ENCODE measurements at places on chromosomes 11 and 22.

GRCh38 chr11:44863231-44863630, 87.5 kb downstream of the TP53I11 start:
- DNase-seq = no peak

- DNase-seq = no peak
These were observed 13.2 kb downstream of the PICK1 start for GRCh38 chr22:38070250-38070921.

DNA sequence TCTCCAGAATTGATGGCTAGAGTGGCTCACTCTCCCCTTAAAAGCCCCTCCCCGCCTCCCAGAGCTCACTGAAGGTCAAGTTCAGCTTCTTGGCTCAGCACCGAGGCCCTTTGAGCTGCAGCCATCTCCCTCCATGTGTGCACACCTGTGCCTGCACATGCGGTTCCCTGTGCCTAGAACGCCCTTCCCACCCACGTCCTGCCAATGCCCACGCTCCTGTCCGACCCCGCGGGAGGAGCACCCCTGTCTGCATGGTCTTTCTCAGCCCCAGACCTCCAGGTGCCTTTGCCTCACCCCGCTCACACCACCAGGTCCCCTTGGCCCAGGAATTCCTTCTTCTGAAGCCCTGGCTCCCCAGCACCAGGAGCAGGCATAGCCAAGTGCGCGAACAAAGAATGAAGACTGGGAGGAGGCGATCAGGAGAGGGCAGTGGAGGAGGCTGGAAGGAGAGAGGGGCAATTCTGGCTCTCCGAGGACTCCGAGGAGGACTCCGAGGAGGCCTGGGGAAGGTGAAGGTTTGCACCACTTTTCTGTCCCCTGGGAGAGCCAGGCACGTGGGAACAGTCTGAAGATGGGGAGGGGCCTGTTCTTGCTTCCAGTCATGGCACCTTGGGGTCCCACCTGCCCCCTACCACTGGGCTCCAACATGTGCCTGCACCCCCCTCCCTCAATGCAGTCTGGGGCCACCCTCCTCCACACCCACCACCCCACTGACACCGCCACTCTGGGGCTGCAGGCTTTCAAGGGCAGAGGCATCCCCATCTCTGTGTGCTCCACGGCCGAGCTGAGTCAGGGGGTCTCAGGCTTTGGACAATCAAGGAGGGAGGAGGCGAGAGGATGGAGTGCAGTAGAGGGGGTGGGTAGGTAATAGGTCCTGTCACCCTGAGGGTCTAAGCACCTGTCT, 17.7 kb downstream of the IGF2 start:
- no peak for DNase-seq

GRCh38 chr22:38191731-38192474, 9.9 kb upstream of the MAFF start:
- no peak for DNase-seq

- DNase-seq = no peak
These were observed 1.4 kb downstream of the UCP2 start for GRCh38 chr11:73981051-73981805.

DNA sequence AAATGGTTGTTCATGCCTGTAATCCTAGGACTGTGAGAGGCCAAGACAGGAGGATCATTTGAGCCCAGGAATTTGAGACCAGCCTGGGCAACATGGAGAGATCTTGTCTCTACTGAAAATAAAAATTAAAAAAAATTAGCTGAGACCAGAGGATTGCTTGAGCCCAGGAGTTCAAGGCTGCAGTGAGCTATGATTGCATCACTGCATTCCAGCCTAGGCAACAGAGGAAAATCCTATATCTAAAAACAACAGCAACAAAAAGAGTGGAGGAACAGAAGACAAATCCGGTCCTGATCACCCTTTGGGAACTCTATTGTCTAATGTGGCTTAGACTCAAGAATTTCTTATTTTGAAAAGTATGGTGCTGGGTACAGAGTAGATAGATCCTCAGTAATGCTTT, 17.3 kb downstream of the BARX2 start:
- no peak for DNase-seq

DNA sequence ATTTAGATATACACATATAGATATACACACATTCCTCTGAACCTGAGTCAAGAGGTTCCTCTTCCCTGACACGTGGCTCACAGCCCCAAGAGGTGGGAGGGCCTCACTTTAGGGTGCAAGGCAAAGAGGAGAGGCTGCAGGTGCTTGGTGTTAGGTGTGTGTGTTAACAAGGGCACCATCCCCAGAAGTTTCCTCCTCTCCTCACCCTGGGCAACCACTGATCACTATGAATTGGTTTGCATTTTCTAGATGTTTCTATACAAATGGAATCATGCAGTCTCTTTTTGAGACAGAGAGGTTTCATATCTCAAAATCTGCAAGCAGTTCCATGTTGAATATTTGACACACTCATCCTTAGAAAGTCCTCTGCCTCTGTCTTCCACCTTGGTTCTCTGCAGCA, 120.9 kb upstream of the NECTIN1 start:
- no peak for DNase-seq

GRCh38 chr11:64698427-64698826, 24.6 kb downstream of the NRXN2 start:
- DNase-seq = no peak

GRCh38 chr11:16382638-16383380, 26.5 kb upstream of the SOX6 start:
- no peak for DNase-seq

- no peak for DNase-seq
These were observed 31.2 kb upstream of the RASL10A start for GRCh38 chr22:29346659-29347058.

DNA sequence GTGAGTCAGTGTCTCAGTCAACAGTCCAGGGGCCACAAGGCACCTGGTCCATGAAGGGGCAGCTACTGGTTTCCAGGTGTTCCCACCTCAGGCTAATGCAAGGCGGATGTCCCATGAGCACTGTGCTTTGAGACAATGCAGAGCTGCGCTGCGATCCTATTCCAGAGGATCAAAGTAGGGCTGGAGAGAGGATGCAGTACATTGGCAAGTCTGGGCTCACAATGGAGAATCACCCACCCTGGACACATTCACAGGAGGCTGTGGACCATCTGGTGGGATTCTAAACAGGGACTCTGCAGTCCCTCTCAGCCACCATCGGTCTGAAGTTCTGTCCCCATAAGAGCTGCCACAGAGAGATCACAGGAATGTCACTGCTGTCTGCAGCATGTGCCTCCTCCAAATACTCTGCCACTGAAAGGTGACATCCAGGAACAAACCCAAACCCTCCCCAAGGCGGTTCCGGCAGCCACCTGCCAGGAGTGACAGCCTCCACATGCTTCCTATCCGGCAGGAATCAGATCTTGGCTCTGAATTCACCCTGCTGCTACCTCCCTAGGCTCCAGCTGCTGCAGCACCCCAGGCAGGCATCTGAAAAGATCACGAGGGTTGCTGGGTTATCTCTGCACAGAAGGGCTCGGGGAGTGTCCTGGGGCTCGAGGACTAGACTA, 45.3 kb upstream of the SERPIND1 start:
- DNase-seq = no peak

DNA sequence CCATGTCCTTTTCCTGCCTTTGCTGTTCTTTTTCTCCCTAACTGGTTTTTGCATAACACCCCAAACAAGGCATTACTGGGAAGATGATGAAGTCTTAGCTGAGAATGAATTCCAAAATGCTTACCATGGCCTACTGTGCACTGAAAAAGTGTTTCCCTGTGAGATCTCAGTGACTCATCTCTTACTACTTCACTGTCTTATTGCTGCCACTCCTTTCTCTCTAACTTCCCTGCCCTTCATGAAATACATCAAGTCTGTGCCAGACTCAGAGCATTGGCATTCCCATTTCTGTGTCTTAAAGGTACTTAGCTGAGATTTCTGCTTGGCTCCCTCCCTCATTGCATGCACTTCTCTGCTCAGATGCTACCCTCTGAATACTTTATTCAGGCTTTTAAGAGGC, 49.1 kb upstream of the MUC15 start:
- no peak for DNase-seq

DNA sequence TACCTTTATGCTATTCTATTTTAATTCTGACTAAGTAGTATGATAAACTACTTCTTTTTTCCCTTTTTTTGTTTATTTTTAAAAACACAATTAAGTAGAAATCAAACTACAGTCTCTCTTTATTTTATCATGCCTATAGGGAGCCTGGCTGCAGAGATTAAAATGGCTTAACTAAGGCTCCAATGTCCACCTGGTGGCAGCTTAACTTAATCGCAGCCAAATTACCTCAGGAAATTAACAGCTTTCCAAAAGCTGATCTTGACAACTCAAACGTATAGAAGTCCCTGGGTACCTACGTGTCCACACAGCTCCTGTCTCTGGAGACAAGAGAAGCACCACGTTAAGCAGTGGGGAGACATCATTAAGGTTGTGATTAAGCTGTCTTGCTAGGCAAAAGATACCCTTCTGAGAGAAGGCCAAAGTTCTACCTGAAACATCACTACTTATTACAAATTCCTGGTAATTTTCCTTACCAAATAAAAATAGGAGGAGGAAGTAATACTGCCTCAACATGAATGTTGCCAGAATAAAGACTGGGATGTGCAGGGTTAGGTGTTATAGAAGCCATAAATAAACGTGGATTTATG, 63.2 kb upstream of the SNX19 start:
- DNase-seq = no peak

GRCh38 chr11:12175694-12176241, 65.4 kb downstream of the MICAL2 start:
- DNase-seq = no peak

- no peak for DNase-seq
These were observed 22.6 kb downstream of the RTN4RL2 start for GRCh38 chr11:57482782-57483561.

DNA sequence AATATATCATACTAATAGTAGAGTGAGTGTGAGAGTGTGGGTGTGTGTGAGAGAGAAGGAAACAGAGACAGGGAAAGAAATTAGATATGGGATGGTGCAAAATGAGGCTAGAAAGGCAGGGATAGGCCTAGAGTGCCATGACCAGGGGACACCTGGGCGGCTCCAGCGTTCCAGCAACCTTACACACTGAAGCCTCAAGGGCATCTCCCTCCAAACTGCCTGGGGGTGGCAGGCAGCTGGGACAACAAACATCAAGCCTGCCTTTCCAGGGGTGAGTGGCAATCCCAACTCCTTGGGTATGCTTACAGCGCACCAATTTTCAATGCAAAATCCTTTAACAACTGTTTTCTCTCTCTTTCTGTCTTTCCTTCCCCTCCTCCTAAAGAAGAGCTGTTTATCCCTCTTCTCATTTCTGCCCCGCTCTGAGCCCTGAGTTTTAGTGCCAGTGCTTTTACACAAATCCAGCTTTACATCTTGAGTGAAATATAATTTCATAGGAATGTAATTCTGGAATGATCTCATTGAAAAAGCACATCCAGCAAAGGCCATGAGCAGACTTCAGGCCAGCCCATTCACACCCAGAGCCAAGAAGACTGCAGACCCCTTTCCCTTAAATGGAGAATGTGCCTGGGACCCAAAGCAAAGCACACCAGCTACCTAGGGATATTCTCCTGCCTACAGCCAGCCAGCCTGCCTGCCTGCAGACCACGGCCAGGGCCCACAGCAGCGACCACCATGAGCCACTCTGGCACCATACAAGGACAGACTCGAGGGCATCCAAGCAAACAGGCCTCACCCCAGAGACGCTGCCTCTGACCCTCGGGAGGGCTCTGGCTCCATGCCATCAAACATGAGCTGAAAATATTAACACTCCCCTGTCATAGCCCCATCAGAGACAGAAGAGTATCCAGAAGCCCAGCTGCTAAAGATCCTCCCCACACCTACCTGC, 90.3 kb downstream of the RPL27A start:
- DNase-seq = no peak

- DNase-seq = no peak
These were observed 19.7 kb downstream of the CLNS1A start for GRCh38 chr11:77617892-77618291.

- DNase-seq = no peak
These were observed 64.6 kb downstream of the KCNJ1 start for GRCh38 chr11:128802358-128802981.

- no peak for DNase-seq
These were observed 3.7 kb downstream of the SERPIND1 start for GRCh38 chr22:20777420-20778177.

- DNase-seq = no peak
These were observed 134.1 kb downstream of the UVRAG start for GRCh38 chr11:75949023-75949672.

DNA sequence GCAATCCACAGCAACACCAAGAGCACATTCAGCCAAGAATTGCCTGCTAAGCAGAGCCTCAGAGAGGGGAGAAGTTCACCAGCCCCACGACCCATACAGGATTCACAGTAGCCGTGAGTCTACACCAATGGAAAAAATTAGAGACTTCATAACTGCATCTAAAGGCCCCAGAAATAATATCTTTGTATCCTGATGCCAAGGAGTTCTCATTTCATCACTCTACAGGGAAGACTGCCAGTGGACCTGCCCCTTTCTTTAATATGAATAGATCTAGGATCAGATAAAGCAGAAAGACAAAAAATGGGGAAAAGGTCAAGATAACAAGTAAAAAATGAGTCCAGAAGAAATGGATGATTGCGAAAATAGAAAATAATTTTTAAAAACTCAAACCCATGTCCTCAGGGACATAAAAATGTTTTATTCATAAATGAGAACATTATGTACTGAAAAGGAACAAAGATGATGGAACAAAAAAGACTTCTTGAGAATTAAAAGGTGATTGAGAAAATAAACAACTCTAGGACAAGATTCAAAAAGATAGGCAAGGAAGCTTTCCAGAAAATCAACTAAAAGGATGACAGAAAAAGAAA, 9.5 kb downstream of the APOL3 start:
- no peak for DNase-seq

- no peak for DNase-seq
These were observed 111.4 kb upstream of the SORL1-AS1 start for GRCh38 chr11:121563900-121564822.

DNA sequence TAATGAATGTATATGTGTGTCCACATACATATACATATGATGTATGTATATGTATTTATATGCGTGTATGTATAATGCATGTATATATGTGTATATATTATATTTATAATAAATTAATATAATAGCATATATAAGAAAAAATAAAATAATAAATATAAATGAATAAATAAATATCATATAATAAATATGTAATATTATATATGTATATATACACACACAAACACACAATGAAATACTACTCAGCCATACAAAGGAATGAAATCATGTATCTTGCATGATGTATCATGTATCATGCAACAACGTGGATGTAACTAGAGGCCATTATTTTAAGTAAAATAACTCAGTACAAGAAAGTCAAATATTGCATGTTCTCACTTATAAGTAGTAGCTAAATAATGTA, 788.7 kb upstream of the CHORDC1 start:
- DNase-seq = no peak

- DNase-seq = no peak
These were observed 44.8 kb upstream of the PTPN5 start for GRCh38 chr11:18836417-18836816.

DNA sequence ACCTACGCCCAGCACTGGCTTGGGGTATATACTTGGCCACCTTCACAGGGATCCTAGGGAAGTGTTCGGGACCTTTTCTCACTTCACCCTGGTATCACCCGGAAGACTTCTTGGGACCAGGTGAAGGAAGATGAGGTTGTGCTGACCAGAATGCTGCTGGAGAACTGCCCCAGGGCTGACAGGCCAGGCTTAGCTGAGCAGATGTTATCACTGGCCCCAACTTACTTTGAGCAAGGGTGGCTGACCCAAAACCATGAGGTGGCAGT, 4.5 kb downstream of the FTH1 start:
- DNase-seq = no peak
